ENCODE measurements at places on chromosomes 4 and X.

DNA sequence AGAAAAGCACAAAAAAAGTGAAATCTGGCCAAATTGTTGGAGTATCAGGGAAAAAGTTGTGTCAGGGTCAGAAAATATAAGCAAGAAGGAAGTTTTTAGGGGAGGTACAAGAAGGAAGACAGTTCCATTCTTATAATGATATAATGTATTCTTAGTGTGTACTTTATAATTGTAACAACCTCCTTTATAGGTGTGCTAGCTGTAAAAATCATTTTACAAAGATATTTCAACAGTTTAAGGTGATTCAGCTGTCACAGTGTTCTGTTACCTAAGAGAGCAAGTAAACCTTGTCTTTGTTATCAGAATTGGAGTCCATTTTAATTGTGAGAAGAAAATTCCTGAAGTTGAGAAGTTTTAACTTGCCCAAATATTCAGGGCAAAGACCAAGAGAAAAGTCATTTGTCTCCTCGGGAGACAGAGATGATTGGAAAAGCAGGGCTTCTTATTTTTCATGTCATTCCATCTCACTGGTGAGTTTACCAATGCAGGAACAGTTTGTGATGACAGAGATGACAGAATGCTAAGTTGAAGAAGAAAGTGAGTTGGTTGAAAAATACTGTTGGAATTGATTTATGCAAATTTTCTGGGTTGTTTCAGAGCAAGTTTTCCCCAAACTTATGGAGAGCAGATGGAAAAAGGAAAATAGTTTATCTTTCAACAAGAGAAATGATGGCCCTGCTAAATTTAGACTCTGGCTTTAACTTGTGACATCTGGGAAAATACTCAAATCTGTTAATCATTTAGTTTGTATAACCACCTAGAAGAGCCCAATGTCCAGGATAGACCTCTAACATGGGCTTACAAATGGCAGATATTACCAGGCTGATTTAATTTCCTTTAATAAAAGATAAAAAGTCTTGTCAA, 14.8 kb downstream of the INTS6L start:
- no peak for DNase-seq

DNA sequence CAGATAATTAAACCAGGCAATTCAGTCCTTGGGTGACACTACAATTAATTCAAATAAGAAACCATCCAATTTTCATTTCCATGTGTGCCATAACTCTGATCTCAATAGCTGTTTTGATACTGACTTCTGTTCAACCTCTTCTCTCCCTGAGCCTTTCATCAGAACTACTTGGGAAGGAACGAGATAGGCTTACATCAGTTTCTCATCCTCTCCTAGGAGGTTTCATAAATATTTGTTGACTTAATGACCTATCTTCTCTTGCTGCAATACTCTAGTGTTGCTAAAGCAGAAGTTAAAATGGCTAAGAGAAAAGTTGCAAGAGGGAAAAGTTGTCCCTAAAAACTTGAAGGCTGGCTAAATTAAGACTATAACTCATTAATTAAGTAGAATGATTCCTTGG, 41.8 kb downstream of the PRKG2 start:
- DNase-seq = no peak

DNA sequence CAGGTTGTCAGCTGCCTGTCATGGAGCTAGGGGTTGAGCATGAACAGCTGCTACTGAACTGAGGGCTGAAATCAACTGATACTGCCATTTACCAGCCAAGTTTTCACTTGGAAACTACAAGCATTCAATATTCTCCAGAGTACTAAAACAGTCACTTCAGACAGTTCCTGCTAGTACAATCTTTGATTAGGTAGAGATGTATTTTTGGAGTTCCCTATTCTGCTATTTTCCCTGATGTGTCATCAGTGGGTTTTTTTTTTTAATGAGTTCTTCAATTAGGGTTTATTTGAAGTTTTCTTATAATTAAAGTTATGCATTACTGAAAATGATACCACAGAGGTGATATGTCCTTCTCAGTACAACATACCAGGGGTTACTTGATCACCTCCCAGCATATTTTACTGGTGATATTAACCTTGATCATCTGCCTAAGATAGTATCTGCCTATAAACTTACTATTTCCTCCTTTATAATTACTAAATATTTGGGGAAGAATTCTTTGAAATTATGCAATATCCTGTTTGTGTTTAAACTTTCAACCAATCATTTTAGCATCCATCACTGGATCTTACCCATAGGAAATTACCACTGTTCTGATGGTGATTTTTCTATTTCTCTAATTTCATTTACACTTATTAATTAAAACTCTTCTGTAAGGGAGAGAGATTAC, 13.6 kb downstream of the PDCL2 start:
- DNase-seq = no peak

DNA sequence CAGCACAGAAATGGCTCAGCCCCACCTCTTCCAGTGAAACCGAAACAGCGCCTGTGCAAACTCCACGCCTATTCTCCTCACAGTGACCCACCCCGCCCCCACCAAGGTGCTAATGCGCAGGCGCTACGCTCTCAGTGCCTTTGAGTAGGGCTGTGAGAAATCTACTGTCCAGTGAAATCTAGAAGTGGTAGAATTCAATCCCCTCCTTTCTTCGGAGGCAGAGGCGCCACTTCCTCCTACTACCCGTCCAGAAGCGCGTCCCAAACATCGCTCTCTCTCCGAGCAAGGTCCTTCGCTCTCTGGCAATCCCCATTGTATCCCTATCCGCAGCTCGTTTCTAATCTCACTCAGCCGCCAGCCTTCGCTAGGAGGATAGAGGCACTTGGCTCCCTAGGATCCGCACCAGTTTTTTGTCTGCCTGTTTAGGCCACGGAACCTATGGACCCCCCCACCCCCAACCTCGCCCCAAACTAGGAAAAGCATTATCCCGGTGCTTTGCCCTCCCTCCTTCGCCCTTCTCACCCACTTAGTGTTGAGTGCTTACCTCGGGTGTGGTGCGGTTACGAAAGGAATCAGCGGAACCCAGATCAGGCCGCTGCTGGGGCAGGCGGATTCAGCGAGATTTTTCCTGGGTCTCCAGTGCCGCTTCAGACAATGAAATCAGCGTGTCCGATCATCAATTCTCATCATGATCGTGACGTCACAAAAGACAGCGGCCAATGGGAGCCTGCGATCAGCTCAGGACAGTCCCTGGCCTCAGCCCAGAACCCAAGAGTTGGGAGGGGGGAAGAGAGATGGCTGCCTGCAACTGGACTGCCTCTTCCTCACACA, at the start of gene HDX:
HDX (minus strand) TSS at position 656 of the 831 bp plus-strand sequence. CDS start 27,056 bp downstream, outside the sequence.
- peak; percentile 77 for DNase-seq

DNA sequence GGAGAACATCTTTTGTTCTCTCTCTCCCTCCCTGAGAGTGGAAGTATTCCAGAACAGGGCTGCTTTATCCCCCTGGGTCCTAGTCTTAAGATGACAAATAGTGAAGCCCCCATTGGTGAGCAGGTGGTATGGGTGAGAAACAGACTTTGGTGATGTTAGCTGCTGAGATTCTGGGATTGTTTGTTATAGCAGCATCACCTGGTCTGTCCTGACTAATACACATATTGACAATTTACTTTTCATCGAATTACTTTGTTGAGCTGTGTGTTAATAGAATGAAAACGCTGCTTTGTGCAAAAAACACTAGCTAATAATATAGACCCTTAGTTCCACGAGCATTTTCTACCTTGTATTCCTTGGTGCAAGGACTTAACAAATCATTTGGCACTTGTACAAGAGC, 133.5 kb downstream of the ASMT start:
- no peak for DNase-seq

GRCh38 chrX:9678215-9678965, 87.3 kb downstream of the GPR143 start:
- no peak for DNase-seq

GRCh38 chr4:104919406-104919805, 227.3 kb upstream of the TET2 start:
- DNase-seq = no peak

DNA sequence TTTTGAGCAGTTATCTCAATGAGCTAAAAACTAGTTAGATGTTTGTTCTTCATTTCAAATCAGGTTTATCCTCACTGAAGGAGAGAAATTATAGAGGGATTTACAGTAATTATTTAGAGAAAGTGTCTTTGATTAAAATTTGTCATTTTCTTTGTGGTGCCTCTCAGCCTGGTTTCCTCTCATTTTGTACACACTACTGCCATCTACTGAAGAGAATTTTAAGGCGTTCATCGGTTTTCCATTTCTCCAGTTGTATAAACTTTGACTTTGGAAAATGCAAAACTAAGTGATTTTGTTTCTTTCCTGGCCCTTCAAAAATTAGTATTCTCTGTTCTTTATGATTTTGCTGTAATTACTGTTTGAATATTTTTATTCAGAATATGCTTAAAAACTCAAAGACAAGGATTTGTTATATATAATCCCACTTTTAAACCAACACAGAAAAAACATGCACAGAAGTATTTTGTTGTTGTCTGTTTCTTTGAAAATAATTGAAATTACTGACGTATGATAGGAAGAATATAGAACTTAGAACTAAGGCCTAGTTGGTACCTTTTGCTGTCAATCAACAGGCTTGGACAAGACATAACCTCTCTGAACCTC, 34.4 kb upstream of the ANXA3 start:
- DNase-seq = no peak

DNA sequence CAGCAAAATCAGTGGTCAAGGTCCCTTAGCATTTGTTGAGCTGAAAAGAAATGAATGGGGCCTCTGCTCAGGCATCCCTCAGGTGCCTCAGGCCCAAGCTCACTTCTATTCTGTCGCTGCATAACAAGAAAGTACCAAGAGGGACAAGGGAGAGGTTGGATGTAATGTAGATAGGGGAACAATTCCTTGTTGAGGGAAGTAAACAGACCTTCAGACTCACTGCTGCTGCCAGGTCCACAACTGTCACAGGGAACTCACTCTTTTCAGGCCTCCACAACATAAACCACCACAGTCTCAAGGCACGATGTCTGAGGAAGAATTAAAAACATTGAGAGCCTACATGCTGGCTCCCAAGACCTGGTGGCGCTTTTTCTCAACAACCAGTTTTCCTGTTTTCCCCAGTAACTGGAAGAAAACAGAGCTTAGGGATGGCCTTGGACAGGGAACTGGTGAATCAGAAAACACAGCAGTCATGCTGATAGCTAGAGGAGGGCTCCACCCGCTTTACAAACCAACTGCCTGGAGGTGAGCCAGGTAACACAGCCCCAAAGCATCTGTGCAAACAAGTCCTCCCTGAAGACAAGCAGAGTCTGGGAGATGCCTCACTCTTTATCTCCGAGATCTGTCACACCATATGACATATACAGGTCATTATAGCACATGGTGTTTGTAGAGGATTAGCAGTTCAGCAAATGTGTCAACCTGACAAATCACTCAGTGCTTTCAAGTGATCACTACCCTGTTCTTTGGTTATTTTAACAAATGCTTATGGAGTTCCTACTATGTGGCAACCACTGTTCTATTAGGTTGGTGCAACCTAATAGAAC, 14.3 kb upstream of the AWAT1 start:
- DNase-seq = no peak

GRCh38 chrX:102154900-102155805, 624 bp downstream of the BEX5 start:
- peak; percentile 37 for DNase-seq

DNA sequence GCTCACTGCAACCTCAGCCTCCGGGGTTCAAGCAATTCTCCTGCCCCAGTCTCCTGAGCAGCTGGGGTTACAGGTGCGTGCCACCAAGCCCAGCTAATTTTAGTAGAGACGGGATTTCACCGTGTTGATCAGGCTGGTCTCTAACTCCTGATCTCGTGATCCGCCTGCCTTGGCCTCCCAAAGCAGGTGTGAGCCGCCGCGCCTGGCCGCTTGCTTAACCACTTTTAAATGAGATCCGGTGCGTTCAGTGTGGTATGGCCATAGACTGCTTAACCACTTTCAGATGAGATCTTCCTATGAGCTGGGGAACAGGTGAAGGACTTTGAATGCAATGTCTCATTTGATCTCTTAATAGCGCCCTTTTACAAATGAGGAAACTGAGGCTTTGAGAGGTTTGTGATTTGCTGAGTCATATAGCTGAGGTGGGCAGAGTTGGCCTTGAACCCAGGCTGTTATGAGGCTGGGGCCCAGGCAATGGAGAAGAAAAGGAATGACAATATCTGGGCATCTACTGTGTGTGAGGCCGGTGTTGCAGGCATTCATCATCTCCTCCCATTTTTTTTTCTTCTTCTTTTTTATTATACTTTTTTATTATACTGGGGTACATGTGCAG, 41.9 kb upstream of the NSG1 start:
- DNase-seq = no peak
